ENCODE measurements at places on chromosomes 6 and 20.

GRCh38 chr6:82362878-82363427 is 664 bp upstream of the TPBG start:
- no peak for DNase-seq

DNA sequence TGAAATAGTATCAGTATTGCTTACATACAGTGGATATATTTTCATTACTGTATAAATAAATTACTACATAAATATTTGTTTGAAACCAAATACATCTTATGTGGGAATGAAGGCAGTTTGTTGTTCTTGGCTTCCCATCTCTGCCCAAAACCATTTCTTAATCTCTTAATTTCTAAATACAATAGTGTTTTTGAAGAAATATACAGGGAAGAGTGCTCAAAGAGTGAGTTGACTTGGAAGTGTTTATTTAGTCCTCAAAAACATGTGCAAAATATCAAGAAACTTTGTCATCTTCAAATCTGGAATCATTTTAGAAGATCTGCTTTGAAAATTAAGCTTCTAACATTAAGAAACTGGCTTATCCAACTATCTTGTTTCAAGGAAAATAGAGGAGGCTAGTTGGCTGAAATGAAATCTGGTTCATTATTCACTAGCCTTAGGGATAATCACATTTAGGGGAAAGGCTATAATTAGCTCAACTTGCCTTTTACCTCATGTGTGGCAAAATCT is 259.8 kb upstream of the FLRT3 start:
- no peak for DNase-seq

- no peak for DNase-seq
These were observed 104.5 kb upstream of the RNF24 start for GRCh38 chr20:4119854-4120209.

DNA sequence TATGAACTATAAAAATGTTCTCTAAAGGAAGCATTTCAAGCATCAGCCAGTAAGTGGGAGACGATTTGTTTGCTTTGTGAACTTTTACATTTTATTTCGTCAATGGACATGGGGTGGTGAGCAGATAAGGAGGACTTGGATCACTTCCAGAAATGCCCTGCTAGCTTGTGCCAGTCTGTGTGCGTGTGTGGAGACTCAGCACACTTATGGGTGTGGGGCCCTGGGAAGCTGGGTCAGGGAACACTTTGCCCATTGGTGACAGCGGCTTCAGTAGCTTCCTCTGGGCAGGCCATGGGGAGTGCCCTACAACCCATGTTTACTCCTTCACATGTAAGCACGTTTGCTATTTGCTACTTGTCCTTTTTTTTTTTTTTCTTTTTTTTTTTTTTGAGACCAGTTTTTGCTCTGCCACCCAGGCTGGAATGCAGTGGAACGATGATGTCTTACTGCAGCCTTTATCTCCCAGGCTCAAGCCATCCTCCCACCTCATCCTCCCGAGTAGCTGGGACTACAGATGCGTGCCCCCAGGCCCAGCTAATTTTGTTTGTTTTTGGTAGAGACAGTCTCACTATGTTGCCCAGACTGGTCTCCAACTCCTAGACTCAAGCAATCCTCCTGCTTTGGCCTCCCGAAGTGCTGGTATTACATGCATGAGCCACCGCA is 24.2 kb downstream of the PRDM1 start:
- no peak for DNase-seq

DNA sequence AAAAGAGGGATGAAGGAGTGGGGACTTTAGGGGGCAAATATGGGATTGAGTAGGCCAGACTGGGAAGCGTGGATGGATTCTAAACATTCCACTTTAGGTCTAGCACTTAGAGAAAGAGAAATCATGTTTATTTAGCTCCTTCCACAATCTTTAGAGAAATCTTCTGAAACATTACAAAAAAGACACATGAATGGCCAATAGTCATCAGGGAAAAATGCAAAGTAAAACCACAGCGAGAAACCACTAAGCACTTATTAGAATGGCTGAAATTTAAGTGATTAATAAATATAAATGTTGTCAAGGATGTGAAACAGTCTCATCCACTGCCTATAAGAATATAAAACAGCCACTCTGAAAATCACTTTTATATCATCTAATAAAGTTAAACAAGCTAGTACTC is 46.9 kb downstream of the HLA-A start:
- no peak for DNase-seq

DNA sequence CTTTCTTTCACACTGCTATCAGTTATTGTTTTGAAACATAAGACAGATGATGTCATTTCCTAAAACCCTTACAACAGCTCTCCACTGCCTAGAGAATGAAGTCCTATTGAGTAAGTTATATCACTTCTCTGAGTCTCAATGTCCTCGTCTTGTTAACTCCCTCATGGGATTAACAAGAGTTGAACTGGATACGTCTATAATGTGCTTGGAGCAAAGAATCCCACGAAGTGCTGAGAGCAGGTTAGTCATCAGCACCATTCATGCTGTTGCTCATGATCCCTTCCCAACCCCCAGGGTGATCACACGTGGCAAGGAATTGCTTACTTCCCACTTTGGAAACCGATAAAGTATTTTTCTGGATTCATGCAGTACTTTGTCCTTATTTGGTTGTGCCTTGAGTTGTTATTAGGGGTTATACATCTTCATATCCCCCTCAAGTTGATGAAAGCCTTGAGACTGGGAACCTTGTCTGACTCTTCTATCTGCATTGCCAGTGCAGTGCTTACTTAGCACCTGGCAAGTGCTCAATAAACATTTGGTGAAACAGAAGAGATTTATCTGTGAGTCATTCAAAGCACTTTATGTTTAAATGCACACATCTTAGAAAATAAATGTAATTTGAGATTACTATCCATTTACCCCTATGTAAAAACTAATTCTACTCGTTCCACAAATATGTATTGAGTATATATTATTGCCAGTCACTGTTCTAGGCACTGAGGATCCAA is 487.5 kb downstream of the EPM2A start:
- no peak for DNase-seq

- no peak for DNase-seq
These were observed 71.4 kb upstream of the PBOV1 start for GRCh38 chr6:138289739-138290138.

DNA sequence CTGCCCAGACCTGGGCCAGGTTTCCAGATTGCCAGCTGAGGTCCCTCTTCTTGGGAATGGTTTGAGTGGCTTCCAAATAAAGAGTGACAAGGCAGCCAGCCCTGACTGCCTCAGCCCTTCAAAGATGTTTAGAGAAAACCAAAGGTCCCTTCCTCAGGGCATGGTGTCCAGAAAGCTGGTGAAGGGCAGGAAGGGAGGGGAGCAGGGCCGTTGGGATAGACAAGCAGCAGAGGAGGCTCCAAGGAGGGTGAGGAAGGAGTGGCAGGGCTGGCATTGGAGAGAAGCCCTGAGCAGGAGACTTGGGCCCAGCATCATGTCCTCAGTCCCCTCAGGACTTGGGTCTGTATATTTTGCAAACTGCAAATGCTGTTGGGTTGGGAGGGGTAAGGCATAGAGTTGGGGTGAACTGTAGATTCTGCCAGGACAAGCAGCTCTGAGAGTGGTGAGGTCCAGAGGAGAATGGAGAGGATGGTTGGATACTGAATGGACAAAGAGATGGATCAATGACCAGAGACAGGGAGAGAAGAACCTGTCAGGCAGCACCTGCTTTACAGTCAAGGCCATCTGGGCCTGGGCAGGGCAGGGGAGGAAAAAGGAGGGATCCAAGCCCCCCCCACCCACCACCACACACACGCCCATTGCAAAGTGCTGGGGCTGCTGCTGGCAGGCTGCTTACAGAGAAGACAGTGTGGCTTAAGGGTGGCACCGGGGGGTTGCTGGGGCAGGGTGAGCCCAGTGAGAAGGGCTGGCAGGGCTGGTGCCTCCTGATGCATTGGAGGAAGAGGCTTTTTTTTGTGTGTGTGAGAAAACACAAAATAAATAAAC is 5.5 kb upstream of the DSN1 start:
- no peak for DNase-seq

All from inflammatory macrophage treated with lipopolysaccharide for 1 hour (primary cell).